Mucosa of descending colon (tissue), 3 donors: ENCODE measurements at places on chromosomes 7 and 10. TPM values are rescaled to one million over a fixed set of nuclear protein-coding genes. Genes with fewer than 3 reads are reported as not detected.

Gene SPDYE2
- not detected for total RNA-seq

Gene VENTX
- 1.2 TPM for total RNA-seq

Gene THNSL1
- total RNA-seq, result 3.2 TPM

Gene LUC7L2
- 85.2 TPM for total RNA-seq

Gene ACBD5
- total RNA-seq, result 31.9 TPM

Gene MBL2
- total RNA-seq, result not detected

Gene PRPS1L1
- total RNA-seq, result not detected

Gene IMMP2L
- 12.1 TPM for total RNA-seq

Gene GPC2
- 6.2 TPM for total RNA-seq

GRCh38 chr7:71479231-71479630 lies 347.3 kb downstream of the GALNT17 start:
- no peak for DNase-seq

DNA sequence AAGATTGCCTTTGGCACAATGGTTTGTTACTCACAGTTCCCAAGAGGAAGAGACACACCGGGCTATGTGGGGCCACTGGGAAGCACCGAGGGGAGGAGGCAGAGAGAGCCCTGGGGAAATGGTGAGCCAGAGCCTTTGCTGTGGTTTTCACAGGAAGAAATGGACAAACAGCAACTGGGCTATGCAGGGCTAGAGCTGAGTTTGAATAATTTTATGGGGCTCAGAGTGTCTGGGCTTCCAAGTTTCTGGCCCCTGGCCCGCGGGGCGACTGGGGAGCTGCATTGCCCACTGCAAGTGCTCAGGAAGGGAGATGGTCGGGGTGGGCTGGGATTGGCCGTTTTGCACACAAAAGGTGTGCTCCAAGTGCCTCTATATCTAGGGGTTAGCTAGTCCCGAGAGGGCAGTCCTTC lies 92.6 kb downstream of the CHST15 start:
- peak; percentile 42 for DNase-seq

- DNase-seq, result no peak
Observed at GRCh38 chr7:35988818-35989217, 164.2 kb upstream of the EEPD1 start.

GRCh38 chr10:68156373-68157185 lies 47.3 kb downstream of the MYPN start:
- no peak for DNase-seq

DNA sequence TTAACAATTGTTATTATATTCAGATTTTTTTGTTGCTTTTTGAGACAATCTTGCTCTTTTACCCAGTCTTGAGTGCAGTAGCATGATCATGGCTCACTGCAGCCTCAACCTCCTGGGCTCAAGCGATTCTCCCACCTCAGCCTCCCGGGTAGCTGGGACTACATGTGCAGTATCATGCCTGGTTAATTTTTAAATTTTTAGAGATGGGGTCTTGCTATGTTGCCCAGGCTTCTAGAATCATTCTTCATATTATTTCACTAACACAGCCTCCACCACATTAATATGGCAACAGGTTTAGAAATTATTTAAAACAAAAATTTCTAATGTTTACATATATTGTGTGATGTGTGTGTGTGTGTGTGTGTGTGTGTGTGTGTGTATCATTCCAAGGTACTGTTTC lies 1.4 kb upstream of the LAMTOR4 start:
- no peak for DNase-seq

DNA sequence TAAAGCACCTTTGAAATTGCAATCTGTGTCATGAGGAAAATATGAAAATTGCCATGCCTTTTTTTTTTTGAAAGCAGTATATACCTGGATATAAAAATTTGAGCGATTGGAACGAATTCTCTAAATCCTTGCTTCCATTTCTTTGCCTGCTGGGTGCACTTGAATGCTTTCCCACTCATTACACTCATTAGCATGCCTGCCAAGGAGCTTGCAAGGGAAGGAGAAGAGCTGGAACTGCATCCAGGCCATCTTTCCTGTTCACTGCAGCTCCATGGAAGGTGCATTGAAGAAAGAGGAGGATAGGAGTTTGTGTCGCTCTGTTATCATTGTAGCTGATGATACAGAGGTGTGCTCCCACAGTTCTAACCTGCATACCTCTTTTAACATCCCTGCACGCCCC lies 102.4 kb upstream of the GJD4 start:
- no peak for DNase-seq

- DNase-seq, result no peak
Observed at GRCh38 chr7:99729486-99730237, 5.3 kb downstream of the CYP3A7 start.

GRCh38 chr7:2120251-2120660 lies 112.5 kb downstream of the MAD1L1 start:
- no peak for DNase-seq

- no peak for DNase-seq
Observed at GRCh38 chr10:73900064-73900463, 10.9 kb upstream of the PLAU start.

DNA sequence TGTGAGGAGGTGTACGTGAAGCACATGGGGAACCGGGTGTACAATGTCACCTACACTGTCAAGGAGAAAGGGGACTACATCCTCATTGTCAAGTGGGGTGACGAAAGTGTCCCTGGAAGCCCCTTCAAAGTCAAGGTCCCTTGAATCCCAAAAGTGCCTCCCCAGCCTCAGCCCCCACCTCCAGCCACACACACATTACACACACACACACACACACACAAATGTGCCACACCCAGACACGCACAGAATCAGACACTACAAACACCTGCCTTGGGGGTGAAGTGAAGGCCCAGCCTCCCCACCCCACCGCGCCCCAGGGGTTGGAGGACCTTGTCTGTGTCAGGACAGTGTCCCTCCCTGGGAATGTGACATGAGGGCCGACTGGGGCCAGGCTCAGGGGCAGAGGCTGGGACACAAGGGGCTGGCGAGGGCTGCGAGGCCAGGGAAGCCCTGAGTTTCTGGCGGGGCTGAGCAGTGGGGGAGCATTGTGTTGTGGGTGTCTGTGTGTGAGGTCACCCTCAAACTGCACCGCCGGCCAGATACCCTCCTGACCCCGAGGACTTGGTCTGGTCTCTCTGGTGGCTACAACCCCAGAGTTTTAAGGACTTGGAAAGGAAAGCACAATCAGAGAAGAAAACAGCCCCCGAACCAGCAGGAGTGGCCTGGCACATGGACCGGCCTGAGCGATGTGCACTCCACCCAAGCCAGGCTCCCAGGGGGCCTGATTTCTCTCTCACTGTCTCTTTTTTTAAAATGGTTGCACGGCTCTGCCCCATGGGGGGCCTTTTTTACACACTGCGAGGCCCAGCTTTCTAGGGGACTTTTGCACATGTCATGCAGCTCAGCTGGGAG lies 4.0 kb upstream of the ATP6V1F start:
- DNase-seq, result no peak
